Natural killer cell treated with Interleukin-12 subunit alpha and Interleukin-12 subunit beta and Interleukin-15 and Interleukin-18, amount 100 ng/mL, for 72 hours (primary cell): ENCODE measurements at places on chromosomes 11 and 22. TPM values are rescaled to one million over a fixed set of nuclear protein-coding genes. Genes with fewer than 3 reads are reported as not detected.

GRCh38 chr11:75432911-75433321, at the start of gene KLHL35:
Gene KLHL35, minus strand, starts transcription at chr11:75433203. Its CDS starts 2,574 bp downstream, at chr11:75430629.
- DNase-seq, result no peak
- H3K36me3 ChIP-seq, result no peaks in the 10 kb centered on the region
- no peak within 1 kb of the TSS for H3K4me3 ChIP-seq
- no peak within 1 kb of the TSS for H3K27ac ChIP-seq
- peaks cover 22% of the 10 kb centered on the region for H3K4me1 ChIP-seq

- H3K36me3 ChIP-seq, result no peaks in the 10 kb centered on the region
- H3K4me1 ChIP-seq, result peaks cover 35% of the 10 kb centered on the region
- H3K4me3 ChIP-seq, result peak overlapping the region; percentile 78
- DNase-seq, result peak; percentile 80
- peak overlapping the region; percentile 58 for H3K27ac ChIP-seq
Measured at GRCh38 chr22:44685384-44686056, 16.5 kb upstream of the PRR5 start.

DNA sequence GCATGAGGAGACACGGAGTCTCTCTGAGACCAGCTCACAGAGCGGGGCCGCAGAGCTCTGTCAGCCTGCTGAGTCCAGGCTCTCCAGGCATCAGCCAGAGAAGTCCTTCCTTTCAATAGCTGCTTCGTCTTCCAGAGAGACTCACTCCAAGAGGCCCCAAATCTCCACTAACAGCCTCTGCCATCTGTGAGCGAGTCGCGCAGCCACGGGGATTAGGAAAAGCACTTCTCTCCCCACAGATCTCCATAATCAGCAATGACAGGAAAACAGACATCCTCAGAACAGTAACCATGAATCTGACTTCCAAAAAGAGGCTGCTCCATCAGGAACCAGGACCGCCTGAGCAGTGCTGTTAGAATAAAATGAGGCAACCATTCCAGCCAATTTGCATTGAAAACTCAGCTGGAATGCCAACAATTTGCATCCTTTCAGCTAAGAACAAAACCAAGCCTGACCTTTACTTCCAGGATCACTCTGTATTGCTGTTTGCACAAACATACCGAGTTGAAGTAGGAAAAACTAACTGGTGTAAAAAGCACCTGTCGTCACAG, 65.4 kb downstream of the SMCO4 start:
- H3K27me3 ChIP-seq, result no peaks in the 10 kb centered on the region
- no peaks in the 10 kb centered on the region for H3K36me3 ChIP-seq
- H3K4me1 ChIP-seq, result peaks cover 3% of the 10 kb centered on the region
- H3K4me3 ChIP-seq, result no peak overlapping the region
- DNase-seq, result no peak
- no peak overlapping the region for H3K27ac ChIP-seq

- H3K27ac ChIP-seq, result peak overlapping the region; percentile 90
- peaks cover 17% of the 10 kb centered on the region for H3K36me3 ChIP-seq
- peak overlapping the region; percentile 97 for H3K4me3 ChIP-seq
Measured at GRCh38 chr11:65262776-65263175, 1.0 kb downstream of the POLA2 start.

- peaks cover 5% of the 10 kb centered on the region for H3K27me3 ChIP-seq
- H3K4me3 ChIP-seq, result no peak overlapping the region
- DNase-seq, result peak; percentile 22
- H3K4me1 ChIP-seq, result no peaks in the 10 kb centered on the region
Measured at GRCh38 chr11:8732748-8733241, 50.2 kb downstream of the RPL27A start.

DNA sequence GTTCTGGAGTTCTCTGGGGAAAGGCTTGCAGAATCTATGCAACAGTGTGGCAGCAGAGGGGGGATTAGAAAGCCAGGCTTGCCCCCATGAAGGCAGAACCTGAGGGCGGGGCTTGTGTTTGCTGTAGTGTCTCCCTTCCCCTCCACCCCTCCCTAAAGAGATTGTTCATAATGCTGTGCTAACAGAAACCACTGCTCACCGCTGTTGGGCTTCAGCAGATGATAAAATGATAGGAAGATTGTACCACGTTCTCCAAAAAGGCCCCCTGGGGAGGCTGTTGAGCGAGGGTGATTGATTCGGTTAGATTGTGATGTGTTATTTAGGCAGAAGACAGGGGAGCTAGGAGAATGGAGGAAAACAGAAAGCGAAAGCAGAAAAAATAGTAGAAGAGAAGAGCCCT, 215.2 kb upstream of the NCAM1 start:
- peaks cover 38% of the 10 kb centered on the region for H3K27me3 ChIP-seq
- DNase-seq, result no peak

- no peak for DNase-seq
- H3K27me3 ChIP-seq, result peaks cover 8% of the 10 kb centered on the region
- H3K36me3 ChIP-seq, result no peaks in the 10 kb centered on the region
- H3K27ac ChIP-seq, result no peak overlapping the region
Measured at GRCh38 chr11:74443071-74443864, 24.1 kb downstream of the KCNE3 start.

DNA sequence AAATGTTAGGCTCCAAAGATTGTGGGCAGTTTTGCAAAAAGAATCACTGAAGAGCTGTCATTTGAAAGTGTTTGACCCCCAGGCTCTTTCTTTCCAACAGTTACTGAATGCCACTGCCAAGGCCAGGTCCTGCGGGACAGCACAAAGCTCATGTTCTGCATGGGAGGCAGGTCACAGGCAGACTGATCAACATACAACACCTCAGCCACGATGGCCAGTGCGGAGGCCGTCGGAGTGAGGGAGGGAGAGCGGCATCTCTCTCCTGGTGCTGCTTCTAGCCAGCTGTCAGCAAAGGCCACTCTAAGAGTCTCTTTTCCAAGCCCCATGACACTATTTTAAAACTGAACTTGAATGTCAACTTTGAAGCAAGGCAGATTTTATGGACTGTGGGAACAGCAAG, 49.9 kb downstream of the ARFGAP3 start:
- no peak overlapping the region for H3K4me3 ChIP-seq
- DNase-seq, result no peak
- H3K27ac ChIP-seq, result no peak overlapping the region
- peaks cover 6% of the 10 kb centered on the region for H3K36me3 ChIP-seq
- no peaks in the 10 kb centered on the region for H3K4me1 ChIP-seq

GRCh38 chr11:27401833-27402316, 38.9 kb upstream of the CCDC34 start:
- no peak overlapping the region for H3K4me3 ChIP-seq
- H3K4me1 ChIP-seq, result no peaks in the 10 kb centered on the region
- H3K27me3 ChIP-seq, result peaks cover 6% of the 10 kb centered on the region
- DNase-seq, result no peak
- H3K36me3 ChIP-seq, result no peaks in the 10 kb centered on the region

DNA sequence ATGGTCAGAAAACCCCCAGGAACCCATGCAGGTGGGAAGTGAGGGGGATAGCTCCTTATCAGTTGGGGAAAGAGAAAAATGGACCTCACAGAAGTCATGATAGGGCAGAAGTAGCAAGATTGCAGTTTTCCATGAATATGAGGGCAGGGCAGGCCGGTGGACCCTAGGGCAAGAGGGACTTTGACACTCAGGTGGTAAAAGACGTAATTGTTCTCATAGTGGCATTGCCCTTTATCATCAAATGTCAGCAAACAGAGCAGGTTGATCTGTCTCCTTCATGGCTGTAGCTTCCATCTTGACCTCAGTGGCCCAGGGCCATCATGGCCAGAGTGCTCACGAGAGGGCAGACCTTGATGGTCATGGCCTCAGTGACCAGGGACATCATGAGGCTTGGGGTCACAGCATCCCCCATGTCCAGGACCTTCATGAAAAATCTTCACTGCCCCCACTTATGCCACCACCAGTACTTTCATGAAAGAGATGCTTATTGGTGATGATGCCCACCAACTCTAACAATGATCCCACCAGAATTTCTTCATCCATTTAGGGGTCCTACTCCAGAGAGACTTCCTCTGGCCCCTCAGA, 127.1 kb downstream of the SNX19 start:
- H3K4me3 ChIP-seq, result no peak overlapping the region
- DNase-seq, result no peak
- no peaks in the 10 kb centered on the region for H3K4me1 ChIP-seq
- no peak overlapping the region for H3K27ac ChIP-seq
- peaks cover 12% of the 10 kb centered on the region for H3K36me3 ChIP-seq
- H3K27me3 ChIP-seq, result peaks cover 29% of the 10 kb centered on the region

- H3K4me3 ChIP-seq, result no peak overlapping the region
- no peak overlapping the region for H3K27ac ChIP-seq
- no peaks in the 10 kb centered on the region for H3K36me3 ChIP-seq
- H3K27me3 ChIP-seq, result no peaks in the 10 kb centered on the region
Measured at GRCh38 chr11:67544616-67545242, 21.5 kb upstream of the CABP2 start.

DNA sequence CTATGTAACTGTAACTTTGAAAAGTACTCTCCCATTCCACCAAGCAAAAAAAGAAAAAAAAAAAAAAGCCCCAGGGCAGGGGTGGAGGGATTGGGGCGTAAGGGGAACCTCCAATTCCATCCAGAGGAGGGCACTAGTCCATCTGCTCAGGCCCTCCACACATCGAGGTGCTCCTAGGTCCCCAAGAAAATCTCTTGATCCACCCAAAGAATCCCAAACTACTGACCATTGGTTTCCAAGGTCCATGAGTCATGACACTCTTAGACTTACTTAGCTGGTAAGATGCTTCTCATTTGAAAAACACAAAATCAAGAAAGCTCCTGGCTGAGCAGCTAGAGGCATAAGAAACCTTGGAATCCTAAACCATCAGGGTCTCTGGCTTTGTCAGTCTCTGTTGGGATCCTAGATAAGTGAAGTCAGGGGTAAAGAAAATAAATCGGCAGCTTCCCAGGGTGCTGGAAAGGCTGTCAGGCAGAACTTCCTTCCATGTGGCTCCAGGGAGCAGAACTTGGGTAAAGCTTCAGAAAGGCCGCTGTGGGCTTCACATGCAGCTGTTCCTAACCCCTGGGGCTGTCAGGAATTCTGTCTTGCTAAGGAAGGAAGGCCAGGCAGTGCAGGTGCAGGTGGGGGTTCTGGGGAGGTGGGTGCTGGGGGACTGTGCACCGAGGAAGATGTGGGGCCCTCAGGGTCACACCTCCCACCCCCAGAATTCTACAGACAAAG, 49.4 kb upstream of the ADA2 start:
- H3K27ac ChIP-seq, result no peak overlapping the region
- no peak for DNase-seq
- no peak overlapping the region for H3K4me3 ChIP-seq
- no peaks in the 10 kb centered on the region for H3K27me3 ChIP-seq
- H3K36me3 ChIP-seq, result no peaks in the 10 kb centered on the region

- no peak for DNase-seq
- H3K4me3 ChIP-seq, result no peak overlapping the region
- no peaks in the 10 kb centered on the region for H3K36me3 ChIP-seq
- H3K27me3 ChIP-seq, result peaks cover 39% of the 10 kb centered on the region
Measured at GRCh38 chr11:19508165-19508564, 204.5 kb upstream of the NAV2 start.

- H3K4me3 ChIP-seq, result no peak overlapping the region
- no peaks in the 10 kb centered on the region for H3K36me3 ChIP-seq
- DNase-seq, result no peak
- peaks cover 9% of the 10 kb centered on the region for H3K27me3 ChIP-seq
- H3K27ac ChIP-seq, result no peak overlapping the region
Measured at GRCh38 chr11:129414144-129414872, 38.7 kb downstream of the BARX2 start.

DNA sequence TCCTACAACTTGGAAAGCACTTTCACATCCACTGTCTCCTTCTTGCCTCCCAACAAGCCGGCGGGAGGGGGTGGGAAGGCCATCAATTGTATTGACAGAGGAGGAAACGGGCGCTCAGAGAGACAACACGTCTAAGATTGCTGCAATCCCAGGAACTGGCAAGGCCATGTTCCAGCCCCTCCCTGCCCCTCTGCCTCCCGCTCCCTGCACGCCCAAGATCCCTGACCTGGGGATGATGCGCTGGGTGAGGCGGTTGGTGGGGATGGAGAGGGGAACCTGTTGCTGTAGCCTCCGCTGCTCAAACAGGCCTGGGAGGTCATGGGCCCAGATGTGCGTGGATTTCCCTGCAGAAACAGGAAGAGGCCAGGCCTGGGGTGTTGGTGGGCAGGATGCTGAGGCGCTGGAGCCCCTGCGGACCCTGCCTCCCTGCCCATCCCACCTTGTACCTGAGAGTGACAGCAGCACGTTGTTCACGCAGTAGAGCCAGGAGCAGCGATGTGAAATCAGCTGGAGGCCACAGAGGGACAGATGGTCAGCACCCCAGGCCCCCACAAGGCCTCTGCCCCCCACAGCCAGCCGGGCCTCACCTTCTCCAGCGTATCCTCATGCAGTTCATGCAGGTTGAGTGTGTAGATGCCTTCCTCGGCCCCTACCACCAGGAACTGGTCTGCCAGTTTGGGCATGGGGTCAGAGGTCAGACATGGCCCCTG, 6.8 kb downstream of the MAP4K2 start:
- no peaks in the 10 kb centered on the region for H3K36me3 ChIP-seq
- no peaks in the 10 kb centered on the region for H3K4me1 ChIP-seq
- no peak overlapping the region for H3K27ac ChIP-seq
- DNase-seq, result peak; percentile 32
- no peaks in the 10 kb centered on the region for H3K27me3 ChIP-seq
- H3K4me3 ChIP-seq, result no peak overlapping the region

DNA sequence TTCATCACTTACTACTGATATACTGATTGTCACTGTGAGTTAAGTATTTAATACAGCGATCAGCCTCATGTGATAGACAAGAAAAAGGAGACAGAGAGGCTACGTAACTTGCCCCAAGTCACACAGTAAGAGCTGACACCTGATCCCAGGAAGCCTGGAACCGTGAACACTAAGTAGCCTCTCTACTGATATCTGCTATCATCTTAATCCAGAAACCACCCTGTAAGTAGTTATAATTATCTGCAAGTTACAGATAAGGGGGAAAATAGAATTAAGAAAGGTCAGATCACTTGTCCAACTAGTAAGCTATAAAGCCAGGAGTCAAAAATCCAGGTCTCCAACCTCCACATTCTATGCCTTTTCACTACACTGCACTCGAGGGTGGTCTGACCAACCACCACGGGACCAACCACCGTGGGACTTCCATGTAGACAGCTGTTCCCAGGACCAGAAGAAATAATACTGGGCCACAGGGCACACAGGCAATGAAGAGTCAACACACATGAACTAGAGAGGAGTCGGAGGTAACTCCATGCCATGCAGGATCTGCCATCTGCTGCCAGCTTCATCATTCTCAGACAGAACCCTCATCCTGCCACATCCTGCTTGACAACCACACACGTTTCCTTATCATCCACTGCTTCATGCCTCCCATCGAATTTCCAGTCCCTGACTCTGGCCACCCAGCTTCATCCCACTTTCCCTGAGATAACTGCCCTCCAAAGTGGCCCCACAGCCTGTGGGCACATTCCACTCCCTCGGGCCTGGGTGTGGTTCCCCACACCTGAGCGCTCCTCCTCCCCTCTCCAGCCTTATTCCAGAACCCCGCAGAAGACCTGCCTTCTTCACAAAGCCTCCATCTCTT, 58.6 kb downstream of the MICAL3 start:
- DNase-seq, result peak; percentile 37
- H3K4me1 ChIP-seq, result peaks cover 10% of the 10 kb centered on the region
- no peak overlapping the region for H3K4me3 ChIP-seq
- no peak overlapping the region for H3K27ac ChIP-seq

- no peak for DNase-seq
- no peaks in the 10 kb centered on the region for H3K4me1 ChIP-seq
- no peak overlapping the region for H3K4me3 ChIP-seq
- no peaks in the 10 kb centered on the region for H3K36me3 ChIP-seq
- peaks cover 26% of the 10 kb centered on the region for H3K27me3 ChIP-seq
- H3K27ac ChIP-seq, result no peak overlapping the region
Measured at GRCh38 chr11:35605706-35606105, 12.6 kb upstream of the FJX1 start.

PANX3 gene
- not detected for total RNA-seq

KCNJ11 gene
- total RNA-seq, result not detected

LRRN4CL gene
- total RNA-seq, result 0.52 TPM

TCN2 gene
- total RNA-seq, result 0.19 TPM

ANO1 gene
- not detected for total RNA-seq

MUC2 gene
- not detected for total RNA-seq

PNPLA5 gene
- total RNA-seq, result not detected

SLC36A4 gene
- 13.6 TPM for total RNA-seq

TRIM48 gene
- not detected for total RNA-seq
